GF-D8 (cell line): ENCODE measurements at places on chromosomes 5 and 9.

GRCh38 chr9:129500161-129500862 lies 120.6 kb downstream of the C9orf50 start:
- DNase-seq = no peak

DNA sequence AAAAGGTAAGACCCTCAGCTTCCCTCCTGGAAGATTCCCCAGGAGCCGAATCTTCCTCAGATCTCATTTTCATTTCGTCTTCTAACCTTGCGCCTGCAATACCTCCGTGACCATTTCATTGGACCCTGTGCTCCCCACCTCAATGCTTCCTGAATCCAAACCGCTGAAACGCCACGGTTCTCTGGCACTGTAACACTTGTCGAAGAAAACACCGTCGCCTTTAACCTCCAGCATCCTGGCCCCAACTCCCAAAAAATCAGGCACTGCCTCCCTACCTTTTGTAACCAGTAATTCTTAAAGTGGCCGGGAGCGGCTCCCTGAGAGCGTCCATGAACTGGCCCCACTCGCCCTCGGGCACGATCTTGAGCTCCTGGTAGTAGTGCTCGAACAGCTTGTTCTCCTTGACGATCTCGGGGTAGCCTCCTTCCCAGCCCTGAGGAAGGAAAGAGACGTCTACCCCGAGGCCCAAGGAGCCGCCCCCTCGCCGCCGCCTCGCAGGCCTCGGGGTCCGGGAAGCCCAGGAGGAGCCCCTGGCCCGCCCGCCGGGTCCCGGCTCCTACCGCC lies 438 bp downstream of the NSUN2 start:
- no peak for DNase-seq

DNA sequence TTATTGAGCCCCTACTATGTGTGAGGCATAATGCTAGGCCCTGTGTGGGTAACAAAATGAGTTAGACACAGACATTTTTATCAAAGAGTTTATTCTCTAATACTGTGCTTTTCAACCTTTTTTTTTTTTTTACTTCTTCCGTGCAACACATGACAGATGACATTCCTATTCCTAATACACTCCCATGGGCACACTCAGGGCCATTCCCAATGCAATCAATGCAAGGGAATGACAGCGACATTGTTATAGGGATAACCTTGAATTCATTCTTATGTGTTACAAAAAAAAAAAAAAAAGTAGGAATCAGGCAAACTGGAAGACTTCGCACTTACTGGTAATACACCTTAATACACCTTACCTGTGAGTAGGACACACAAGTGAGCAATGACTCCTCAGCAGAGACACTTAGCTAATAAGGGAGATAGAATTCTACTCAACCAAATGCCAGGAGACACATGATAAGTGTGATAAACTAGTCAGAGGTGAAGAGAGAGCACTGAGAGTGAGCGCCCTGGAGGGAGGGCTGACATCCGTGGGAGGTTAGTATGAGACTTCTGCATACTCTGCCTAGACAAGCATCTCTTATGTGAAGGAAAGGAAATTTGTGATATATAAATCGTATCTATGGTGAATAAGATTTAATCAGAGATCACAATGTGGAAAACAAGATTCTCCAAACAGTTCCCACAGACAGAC lies 21.0 kb upstream of the ARSB start:
- no peak for DNase-seq

GRCh38 chr5:91219091-91219802 lies 163.9 kb downstream of the ARRDC3 start:
- DNase-seq = peak; percentile 44

DNA sequence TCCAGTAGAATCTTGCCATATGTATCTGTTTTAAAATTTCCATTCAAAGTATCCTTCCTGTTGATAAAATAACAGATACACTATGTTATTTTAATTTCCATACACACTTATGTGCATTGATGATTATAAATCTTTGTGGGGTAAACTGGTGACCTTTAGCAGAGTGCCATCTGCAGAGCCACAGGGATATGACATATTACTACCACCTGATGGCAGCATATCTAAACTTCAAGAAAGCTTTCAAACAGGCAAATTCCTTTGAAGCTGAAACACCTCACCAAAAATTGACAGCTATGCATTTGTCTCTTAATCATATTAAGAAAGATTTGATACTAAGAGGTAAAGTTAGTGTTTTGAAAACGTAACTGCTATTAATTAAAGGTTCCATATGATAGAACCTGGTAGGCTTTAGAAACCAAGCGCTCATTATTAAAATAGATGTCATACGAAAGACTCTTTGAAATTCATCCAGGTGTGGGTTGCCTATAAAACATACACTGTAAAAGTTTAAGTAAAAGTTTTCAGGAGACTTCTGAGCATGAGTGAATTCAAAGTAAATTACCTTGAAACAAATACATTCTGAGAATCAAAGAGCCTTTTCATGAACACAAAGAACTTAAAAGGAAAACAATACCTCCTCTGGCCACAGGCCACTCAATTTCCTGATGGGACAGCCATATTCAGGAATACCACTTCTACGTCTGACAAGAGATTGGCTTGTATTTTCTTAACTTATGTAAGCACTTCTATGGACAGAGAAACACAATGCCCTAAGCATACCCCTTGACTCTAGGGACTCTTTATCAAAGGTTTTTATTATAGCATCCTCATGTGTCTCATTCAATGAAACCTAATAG lies 93.3 kb downstream of the KIAA0825 start:
- peak; percentile 9 for DNase-seq

DNA sequence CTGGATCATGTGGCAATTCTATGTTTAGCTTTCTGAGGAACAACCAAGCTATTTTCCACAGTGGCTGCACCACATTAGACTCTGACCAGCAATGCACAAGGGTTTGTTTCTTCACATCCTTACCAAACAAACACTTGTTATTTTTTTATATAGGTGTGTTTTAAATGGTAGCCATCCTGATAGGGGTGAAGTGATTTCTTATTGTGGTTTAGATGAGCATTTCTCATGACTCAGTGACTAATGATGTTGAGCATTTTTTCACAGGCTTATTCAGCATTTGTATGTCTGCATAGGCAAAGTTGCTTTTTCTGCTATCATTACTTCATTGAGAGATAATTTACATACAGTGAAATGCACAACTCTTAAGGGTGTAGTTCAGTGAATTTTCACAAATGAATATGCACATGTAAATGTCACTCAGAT lies 36.0 kb downstream of the ANKRD33B start:
- no peak for DNase-seq

GRCh38 chr9:37554318-37554717 lies 21.9 kb downstream of the FBXO10 start:
- DNase-seq = no peak

DNA sequence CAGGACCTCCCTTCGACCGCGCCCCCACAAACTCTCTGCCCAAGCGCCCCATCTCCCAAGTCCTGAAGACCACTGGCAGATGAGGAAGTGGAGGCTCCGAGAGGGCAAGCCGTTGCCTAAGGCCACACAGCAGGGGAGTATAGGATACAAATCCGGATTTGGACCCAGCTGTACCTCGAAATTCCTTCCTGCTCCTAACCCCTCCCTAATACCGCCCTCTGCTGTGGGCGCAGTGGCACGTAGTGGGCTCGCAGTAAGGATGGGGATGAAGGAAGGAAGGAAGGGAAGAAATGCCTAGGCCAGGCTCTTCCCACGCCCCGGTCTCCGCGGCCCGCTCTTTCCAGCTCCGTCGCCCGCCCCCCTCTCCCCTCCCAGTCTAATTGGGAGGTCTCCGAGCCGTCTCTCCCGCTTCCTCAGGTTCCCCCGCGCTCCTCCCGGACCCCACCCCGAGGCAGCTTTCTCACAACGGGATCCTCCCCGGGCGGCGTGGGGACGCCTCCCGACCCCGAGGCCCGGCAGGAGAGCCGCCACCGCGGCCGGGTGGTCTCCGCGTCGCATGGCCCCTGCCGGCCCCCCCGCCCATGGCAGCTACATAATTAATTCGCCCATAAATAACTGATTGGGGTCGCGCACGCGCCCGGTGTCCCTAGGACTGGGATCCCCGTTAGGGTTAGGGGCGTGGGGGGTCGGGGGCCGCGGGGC lies 138.9 kb downstream of the C9orf50 start:
- DNase-seq = no peak

- DNase-seq = no peak
Measured at GRCh38 chr5:16755641-16756040, 138.8 kb upstream of the RETREG1 start.
